Activated CD4-positive, CD25-positive, alpha-beta regulatory T cell (primary cell): ENCODE measurements at places on chromosomes 2 and 18.

DNA sequence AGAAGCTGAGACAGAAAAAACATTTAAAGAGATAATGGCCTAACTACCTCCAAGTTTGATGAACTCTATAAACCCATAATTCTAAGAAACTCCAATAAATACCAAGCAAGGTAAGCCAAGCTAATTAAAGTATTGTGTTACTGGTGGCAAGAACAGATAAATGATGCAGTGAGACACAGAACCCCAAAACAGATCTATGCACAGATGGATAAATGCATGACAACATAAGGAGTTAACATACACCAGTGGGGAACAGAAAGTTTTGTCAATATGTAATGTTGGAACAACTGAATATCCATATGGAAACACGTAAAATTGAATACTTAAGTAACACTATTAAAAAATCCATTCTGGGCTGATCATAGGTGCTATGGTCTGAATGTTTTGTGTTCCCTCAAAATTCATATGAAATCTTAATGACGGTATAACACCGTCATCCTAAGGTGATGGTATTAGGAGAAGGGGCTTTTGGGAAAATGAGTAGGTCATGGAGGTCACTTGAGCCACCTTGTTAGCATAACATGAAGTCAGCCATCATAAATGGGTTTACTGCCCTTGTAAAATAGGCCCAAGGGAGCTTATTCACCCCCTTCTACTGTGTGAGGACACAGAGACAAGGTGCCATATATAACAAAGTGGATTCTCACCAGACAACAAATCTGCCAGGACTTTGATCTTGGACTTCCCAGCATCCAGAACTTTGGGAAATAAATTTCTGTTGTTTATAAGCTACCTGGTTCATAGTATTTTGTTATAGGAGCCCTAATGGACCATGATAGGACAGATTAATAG lies 86.3 kb downstream of the SLC66A3 start:
- no peak for DNase-seq

- no peak for DNase-seq
Observed at GRCh38 chr2:127011231-127011661, 95.7 kb downstream of the BIN1 start.

DNA sequence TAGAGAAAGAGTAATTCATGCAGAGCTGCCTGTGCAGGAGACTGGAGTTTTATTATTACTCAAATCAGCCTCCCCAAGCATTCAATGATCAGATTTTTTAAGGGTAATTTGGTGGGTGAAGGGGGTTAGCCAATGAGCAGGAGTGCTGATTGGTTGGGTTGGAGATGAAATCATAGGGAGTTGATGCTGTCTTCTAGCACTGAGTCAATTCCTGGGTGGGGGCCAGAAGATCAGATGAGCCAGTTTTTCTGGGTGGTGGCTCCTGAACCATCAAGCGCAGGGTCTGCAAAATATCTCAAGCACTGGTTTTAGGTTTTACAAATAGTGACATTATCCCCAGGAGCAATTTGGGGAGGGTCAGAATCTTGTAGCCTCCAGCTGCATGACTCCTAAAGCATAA lies 312.8 kb upstream of the THSD7B start:
- no peak for DNase-seq

GRCh38 chr2:17543131-17543660 lies 2.7 kb downstream of the VSNL1 start:
- no peak for DNase-seq
